ENCODE measurements at places on chromosomes 2 and 18.

DNA sequence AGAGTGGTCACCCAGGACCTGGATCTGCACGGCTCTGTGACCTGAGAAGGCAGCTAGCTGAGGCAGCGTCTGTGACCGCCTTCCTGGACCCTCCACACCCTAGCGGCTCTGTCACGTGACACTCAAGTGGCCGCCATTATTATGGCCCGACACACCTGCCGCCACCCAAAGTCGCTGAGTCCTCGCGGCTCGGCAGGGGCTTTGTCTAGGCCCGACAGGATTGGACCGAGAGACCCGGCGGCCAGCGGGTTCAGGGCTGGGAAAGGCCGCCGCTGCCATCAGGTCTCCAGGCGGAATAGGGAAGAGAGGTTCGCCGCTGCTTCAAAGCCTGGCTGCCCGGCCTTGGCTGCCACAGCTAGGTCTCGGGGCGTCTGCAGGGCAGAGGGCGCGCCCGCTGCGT, 1162.5 kb upstream of the LRRTM1 start:
- no peak for DNase-seq

- DNase-seq = peak; percentile 36
Measured at GRCh38 chr2:68357605-68358337, 7.3 kb upstream of the PLEK start.

- no peak for DNase-seq
Measured at GRCh38 chr2:174145827-174146226, 102.5 kb downstream of the OLA1 start.

DNA sequence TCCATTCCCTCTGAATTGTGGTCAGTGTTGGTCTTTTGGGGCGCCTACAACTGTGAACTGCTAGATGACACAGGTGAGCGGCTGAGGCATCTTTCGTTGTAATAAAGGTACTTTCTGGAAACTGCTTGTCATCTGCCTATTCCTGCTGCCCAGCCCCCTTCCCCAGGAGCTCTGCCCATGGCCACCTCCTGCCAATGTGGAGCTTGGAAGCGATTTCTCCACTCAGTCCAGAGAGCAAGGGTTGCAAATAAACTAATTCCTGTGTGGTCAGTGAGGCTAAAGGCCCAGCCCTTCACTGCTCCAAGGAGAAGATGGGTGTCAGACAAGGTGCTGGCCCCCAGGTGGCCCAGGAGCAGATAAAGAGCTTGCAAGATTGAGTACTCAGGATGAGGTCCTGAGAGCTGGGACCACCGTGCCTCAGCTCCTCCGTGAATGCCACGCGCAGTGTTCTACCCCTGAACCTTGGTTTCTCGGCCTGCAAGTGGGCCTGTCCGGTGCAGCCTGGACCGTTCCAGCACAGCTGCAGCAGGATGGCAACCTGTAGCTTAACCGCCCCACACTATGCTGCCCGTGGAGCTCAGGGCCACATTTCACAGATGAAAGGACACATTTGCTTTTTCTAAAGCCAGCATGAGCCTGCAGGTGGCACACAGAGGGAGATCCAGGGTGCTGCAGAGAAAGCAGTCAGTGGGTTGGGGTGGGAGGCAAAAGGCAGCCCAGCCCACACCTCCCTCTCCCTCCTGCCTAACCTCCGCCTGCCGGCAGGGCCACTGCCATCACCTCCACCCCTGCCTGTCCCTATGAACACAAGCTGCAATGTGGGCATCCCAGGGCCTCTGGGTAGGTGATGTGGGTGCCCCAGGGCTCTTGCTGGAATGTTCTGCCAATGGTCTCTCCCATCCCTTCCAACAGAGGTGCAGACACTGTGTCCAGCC, 78.7 kb upstream of the OTOF start:
- no peak for DNase-seq

DNA sequence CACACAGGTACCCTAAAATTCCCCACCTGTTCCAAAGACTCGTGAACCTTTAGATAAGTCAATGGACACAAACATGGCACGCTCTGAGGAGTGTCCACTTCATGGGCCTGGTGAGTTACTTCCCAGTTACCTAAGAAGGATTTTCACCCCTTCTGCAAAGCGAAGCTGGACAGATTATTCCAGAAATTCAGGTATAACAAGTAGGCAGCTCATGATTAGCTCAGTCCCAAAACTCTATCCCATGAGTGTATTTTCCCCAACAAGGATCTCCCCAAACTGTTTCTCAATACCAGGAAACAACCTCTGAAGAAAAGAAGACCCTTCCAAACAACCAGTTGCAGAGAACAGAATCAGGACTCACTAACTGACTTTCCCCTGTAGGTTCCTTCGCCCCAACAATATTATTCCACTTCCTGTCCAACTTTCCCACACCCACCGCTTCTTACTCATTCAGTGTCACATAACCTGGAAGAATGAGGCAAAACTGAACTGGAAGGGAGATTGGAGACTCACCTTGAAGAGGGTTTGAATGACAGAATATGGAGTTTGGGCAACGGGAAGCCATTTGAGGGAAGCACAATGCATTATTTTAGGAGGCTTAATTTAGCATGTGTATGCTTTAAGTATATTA, 120.1 kb downstream of the ANTXR1 start:
- DNase-seq = no peak

DNA sequence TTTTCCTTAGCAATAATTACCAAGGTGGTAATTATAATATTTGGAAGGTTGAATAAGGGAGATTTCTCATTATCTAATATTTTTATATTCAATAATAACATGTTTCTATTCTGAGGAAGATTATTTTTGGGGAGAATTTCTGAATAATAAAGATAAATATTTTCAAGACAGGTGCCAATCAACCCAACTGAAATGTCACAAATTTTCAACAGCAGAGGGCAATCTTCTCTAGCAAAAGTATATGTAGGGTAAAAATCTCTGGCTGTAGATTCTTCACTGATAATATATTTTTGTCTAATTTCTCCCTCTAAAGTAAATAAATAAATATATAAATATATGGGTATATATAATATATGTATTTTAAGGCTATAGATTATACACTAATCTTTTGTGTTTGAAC, 1187.2 kb upstream of the CRIM1 start:
- DNase-seq = no peak

DNA sequence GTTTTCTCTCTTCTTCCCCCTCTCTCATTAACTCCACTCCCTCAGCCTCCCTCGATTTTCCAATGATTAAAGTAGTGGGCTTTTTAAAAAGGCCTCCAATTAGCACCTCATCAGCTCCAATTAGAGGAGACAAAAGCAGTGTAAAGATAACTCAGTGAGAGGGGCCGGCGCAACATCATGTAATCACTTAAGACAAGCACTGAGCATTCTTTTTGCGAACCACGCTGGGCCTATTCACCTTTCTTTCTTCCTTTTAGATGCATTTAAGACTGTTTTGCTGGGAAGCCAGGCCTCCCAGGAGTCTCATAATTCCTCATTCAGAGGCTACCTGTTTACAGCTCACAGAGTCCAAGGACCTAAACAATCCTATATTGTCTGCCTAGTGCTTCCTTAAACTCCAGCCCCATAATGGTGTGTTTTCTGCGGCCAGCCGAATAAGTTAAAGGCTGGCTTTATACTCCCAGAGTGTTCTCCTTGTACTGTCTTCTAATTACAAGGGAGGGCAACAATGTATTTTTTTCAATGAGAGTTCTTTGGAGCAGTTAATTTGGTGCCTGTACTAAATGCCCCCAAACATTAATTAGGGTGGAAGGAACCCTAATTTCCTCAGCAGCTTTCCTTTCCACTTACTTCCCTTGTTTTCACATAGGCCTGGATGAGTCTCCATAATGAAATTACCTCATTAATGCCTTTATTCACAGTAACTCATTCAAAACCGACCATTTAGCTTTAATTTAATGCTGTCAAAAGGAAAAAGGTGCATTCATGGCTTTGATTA, 28.0 kb upstream of the LMAN1 start:
- DNase-seq = no peak

DNA sequence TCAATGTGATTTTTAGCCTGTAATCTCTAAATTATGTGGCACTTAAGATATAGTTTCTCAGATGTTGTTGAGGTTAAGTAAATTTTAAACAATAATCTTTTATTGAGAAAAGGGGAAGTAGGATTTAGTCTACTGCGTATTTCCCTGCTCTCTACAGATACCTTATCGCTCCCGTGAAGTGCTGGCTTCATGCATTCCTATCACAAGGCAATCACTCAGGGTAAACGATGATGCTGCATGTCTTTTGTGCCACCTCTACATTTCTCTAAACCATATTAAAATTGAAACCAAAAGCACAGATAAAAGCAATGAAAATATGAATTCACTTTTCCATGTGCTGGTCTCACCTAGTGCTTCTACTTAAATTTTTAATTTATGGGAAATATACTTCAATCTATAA, 14.4 kb upstream of the RPE start:
- no peak for DNase-seq

- no peak for DNase-seq
Measured at GRCh38 chr2:62576276-62576939, 70.4 kb upstream of the TMEM17 start.

GRCh38 chr2:108586631-108587030, 52.4 kb downstream of the LIMS1 start:
- no peak for DNase-seq

- no peak for DNase-seq
Measured at GRCh38 chr2:128444816-128445522, 126.3 kb upstream of the HS6ST1 start.

GRCh38 chr2:95343429-95344214, 46.5 kb downstream of the KCNIP3 start:
- DNase-seq = peak; percentile 45

DNA sequence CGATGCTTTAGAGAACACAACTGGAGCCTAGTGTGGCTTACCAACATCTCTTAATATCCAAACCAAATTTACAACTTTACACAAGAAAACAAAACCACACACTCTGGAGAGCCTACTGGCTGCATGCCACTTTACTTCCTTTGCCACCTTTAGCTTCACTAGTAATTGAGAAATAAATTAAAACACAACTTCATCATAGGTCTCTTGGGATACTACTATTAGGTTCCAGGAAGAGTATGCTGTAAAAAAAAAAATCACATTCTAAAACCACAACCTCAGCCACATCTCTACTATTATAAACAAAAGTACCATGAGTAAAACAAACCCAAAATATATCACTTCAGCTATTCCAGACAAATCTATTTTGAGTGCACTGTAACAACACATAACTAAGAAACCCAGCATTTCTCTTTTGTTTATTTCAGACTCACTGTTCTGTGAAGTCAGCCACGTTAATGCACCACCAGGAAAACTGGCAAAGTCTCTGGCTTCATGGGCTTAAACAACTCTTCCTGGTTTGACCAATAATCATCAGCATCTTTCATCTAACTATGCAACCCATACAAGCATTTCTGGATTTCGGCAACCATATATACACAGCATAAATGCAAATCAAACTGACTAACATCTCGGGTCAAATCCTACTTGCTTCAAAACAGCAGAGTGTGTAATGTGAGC, 59.1 kb downstream of the REV1 start:
- DNase-seq = no peak

DNA sequence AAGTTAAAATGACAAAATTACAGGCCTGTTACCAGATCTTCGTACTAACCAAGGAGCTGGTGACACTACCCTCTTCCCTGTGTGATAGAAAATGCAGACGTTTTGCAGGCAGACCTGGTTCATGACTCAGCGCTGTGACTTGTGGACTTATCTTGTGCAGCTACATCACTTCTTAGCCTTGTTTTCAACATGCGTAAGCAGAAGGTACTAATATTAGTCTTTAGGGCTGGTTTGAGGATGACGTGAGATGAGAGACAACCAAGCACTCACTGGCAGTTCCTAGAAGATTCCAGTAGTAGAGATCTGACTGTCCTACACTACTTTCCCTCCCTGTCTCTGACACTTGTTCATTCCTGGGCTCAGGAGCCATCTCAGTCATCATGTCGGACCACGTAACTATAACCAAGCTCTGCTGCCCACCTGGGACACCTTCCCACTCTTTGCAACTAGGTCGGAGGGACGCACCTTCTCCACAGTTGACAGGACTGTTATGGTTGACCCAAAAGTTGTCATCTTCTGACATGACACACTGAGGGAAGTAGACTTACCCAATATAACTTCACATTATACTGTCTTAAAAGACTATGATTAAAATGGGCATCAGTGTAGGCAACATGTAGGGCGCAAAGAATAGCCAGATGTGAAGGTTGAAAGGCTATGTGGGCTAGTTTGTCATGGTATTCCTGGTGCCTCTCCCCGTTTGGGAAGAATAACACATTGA, 64.8 kb downstream of the TNFRSF11A start:
- no peak for DNase-seq

GRCh38 chr18:27956001-27956640, 220.8 kb downstream of the CDH2 start:
- no peak for DNase-seq

- DNase-seq = no peak
Measured at GRCh38 chr2:42297322-42297936, 63.6 kb downstream of the COX7A2L start.

DNA sequence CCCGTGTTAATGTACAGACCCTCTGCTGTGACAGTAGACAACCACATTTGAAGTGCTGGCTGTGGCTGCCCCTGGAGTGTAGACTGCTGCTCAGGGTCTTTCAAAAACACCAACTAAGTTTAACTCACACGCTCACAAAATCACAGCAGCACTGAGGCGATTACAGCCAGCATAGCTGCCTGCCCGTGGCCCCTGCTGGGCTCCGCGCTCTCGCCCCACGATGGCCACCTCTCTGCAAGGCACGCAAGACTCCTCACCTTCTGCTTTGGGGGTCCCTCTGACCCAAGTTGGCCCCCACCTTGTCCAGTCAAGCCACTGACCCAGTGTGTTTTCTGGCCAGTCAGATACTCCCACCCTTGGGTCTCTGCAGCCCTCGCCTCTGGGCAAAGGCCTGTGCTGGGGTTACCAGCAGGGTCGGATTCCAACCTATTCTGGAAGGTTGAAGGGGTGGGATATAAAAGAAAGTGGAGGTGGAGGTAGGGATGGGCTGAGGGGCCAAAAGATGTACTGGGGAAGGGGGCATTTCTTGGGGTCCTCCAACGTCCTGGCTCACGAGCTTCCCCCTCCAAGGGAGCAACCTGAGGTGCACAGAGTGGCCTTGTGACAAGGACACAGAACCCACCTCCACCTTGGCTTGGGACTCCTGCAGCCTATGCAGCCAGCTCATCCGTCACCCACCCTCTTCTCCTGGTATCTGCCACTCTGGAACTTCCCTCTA, 2.9 kb upstream of the B3GNT7 start:
- no peak for DNase-seq

GRCh38 chr18:8052237-8052701, 485.2 kb downstream of the PTPRM start:
- DNase-seq = no peak
